ENCODE measurements at places on chromosomes 4 and X.

GRCh38 chr4:144289667-144290428 lies 149.3 kb upstream of the GYPA start:
- DNase-seq, result no peak

DNA sequence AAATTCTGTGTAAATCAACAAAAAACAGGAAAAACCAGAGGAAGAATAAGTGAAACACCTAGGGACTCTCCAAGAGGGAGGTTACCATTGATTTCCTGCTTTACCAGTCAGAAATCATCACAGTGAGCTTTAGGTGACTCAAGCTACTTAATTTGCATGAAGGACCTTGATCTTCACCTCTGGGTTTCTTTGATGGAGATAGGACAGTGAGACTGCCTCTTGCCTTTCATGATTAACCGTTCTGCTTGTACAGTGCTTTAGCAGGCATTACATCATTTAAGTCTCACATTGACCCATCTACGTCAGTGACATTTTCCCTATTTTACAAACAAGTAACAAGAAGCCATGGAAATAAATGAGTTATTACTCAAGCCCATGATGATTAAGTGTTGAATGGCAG lies 3.4 kb upstream of the GK start:
- no peak for DNase-seq

- no peak for DNase-seq
These were observed 230.8 kb upstream of the ANKRD50 start for GRCh38 chr4:124943145-124943889.

GRCh38 chr4:128525387-128525786 lies 237.8 kb upstream of the PGRMC2 start:
- no peak for DNase-seq

DNA sequence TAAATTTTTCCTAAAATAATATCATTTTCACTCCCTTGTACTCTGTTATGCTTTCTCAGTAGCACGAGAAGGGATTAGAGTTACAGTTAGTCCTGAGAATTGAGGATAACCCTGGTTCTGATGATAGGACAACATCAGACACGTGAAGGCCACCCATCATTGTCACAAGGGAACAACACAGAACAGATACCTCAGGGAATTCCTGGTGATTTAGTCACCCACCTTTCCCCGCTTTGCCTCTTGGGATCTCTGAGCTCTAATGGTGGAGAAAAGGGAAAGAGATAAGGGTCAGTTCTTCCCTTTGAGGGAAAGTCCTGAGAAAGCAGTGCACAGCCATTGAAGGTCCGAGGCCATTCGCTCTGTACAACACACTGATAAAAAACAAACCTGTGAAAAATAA lies 112.3 kb upstream of the GALNT7 start:
- no peak for DNase-seq

DNA sequence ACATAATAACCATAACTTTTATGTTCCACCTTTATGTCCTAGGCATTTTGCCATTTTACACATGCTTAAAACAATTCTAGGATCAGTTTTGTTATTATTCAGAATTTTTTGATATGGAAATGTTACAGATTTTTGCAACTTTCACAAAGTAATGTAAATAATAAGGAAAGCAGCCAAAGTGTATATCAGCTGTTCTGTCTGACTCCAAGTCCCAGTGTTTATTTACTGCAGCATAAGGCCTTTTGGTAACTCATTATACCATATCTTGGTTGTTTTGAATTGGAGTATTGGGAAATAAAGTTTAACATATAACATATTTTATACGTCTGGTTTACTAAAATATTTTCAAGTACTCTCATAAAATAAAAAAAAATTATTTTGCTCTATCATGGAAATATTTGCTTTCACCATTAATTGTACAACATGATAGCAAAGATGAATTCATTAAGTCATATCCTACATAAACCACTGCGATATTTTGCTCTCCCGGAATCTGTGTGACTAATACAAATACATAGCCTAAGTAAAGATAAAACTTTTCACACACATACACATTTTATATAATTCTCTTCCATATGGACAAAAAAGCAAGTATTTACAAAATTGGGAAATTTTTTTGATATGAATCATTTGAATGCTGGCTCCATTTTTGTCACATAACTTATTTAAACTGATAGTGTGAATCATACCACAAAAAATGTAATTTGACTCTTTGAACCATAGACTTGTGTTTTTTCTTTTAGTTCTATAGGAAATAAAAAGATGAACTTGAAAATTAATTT lies 399.0 kb downstream of the PABPC4L start:
- no peak for DNase-seq

- DNase-seq, result no peak
These were observed 31.7 kb upstream of the INTU start for GRCh38 chr4:127601029-127601428.

DNA sequence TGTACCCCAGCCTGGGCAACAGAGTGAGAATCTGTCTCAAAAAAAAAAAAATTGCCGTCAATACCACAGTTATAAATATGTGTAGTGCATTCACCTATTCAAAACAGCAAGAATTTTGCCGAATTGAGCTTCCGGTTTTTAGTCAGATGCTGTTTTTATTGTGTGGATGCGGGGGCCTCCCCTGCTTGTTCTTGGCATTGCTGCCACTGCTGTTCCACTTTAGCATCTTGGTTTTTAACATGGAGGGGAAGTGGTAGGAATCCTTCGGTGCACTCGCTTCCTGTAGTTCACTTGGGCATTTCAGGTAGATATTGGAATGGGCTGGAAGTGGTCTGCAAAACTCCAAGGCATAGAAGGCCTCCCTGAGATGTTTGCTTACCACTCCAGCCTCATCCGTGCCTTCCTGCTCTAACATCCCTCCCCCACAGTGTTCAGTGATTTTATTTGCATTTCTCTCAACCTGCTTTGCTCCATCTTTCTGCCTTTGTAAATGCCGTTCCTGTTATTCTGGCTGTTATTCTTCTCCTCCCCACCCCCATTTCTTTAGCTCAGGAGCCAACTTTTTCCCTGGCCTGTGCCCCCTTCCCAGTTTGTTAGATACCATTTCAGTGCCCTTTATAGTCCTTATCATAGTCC lies 25.5 kb downstream of the MOB1B start:
- DNase-seq, result no peak

GRCh38 chr4:182644683-182645050 lies 272.5 kb downstream of the DCTD start:
- no peak for DNase-seq

- DNase-seq, result no peak
These were observed 24.8 kb downstream of the DKK2 start for GRCh38 chr4:107011312-107011711.

DNA sequence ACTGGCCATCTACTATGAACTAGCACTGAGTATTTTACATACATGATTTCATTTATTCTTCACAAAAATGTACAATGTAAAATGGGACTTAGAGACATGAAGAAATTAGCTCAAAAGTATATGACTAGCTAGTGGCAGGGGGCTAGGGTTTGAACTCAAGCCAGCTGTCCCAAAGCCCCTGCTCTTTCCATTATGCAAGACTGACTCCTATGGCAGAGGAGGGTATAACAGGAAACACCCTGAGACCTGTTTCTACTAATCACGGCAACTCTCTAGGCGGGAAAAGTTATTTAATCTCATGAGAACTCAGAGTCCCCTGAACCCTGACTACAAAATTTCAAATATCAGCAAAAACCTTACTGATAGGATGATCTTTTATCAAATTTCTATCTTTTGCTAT lies 150.6 kb downstream of the PRDM5 start:
- DNase-seq, result no peak

DNA sequence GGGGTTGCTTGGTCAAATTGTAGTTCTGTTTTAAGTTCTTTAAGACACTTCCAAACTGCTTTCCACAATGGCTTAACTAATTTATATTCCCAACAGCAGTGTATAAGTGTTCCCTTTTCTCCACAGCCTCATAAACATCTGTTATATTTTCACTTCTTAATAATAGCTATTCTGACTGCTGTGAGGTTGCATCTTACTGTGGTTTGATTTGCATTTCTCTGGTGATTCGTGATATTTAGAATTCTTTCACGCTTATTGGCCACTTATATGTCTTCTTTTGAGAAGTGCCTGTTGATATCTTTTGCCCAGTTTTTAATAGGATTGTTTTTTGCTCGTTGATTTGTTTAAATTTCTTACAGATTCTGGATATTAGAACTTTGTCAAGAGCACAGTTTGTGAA lies 278.6 kb upstream of the ITM2A start:
- no peak for DNase-seq
